ENCODE measurements at places on chromosomes 4 and X. TPM values are rescaled to one million over a fixed set of nuclear protein-coding genes. Genes with fewer than 3 reads are reported as not detected.

The ANTXR2 gene
- 90.1 TPM for total RNA-seq

DNA sequence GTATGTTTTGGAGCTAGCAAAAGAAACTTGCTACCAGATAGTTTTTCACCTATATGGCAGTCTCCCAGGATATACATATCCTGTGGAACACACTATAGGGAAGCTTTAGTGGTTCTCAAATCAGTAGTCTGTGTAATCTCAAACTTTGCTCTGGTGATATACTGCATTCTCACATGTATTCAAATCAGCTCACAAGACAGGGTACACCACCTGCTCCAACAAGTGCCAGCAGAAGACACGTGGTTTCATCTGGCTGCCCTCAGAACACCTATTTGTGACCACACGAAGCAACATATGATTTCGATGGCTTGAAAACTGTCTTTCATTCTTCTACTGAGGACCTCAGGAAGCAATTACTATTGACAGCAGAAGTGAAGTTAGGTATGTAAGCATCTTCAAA lies 37.7 kb downstream of the BCLAF3 start:
- H3K4me1 ChIP-seq = no peaks in the 10 kb centered on the region
- H3K27ac ChIP-seq = no peak overlapping the region
- no peak for DNase-seq
- H3K4me3 ChIP-seq = no peak overlapping the region

- H3K36me3 ChIP-seq = no peaks in the 10 kb centered on the region
- no peak overlapping the region for H3K27ac ChIP-seq
- DNase-seq = no peak
- H3K4me3 ChIP-seq = no peak overlapping the region
These were observed 40.4 kb downstream of the ATXN3L start for GRCh38 chrX:13279279-13280018.

The TMSB15C gene
- total RNA-seq = 3.6 TPM

DNA sequence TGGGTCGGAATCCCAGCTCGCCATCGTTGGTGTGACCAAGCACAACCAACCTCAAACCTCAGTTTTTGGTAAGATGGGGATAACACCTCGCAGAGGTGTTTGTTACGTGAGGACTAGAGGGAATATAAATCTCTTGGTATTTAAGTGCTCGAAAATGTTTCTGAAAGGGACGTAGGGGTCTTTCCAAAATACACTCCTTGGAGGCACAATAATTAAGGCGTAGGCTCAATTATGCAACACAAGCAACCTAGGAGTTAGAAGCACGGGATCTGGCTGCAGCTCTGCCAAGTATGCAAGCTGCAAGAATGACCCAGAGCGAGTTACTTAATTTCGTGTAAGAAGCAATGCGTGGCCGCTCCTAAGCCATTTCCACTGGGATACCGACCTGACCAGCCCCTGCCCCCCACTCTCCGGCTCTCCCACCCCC lies 552 bp downstream of the ADH5 start:
- H3K27me3 ChIP-seq = no peaks in the 10 kb centered on the region
- peaks cover 22% of the 10 kb centered on the region for H3K36me3 ChIP-seq
- peak; percentile 52 for DNase-seq
- H3K27ac ChIP-seq = peak overlapping the region; percentile 77

GRCh38 chr4:74262522-74262921 lies 45.7 kb upstream of the EPGN start:
- no peak for DNase-seq
- no peaks in the 10 kb centered on the region for H3K4me1 ChIP-seq
- H3K4me3 ChIP-seq = no peak overlapping the region
- H3K36me3 ChIP-seq = no peaks in the 10 kb centered on the region

The SPATA4 gene
- not detected for total RNA-seq

GRCh38 chrX:1598021-1598875 lies 6.8 kb downstream of the AKAP17A start:
- H3K4me3 ChIP-seq = no peak overlapping the region
- H3K36me3 ChIP-seq = peaks cover 83% of the 10 kb centered on the region
- H3K27ac ChIP-seq = no peak overlapping the region
- no peaks in the 10 kb centered on the region for H3K27me3 ChIP-seq

The SLC2A9 gene
- 2.4 TPM for total RNA-seq

DNA sequence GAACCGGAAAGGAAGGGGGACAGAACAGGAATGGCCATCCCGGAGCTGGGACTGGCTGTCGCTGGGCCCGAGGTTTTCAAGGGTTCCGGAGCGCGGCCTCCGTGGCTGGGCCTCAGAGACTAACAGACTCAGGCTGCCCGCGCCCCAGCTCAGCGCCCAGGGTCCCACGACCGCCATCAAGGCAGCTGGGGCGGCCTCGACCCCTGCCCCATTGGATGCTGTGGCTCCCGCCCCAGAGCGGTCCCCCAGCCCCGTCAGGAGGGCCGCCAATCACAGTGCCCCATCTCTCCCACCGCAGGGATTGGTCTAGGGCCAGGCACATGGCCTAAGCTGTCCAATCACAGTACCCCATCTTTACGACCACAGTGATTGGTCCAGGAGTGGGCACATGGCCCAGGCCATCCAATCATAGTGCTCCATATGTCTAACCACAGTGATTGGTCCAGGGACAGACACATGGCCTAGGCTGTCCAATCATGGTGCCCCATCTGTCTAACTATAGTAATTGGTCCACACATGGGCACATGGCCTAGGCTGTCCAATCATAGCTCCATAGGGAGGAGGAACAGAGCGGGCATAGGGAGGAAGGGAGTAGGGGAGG lies 105.3 kb upstream of the NKX1-1 start:
- H3K4me1 ChIP-seq = peaks cover 3% of the 10 kb centered on the region
- no peak overlapping the region for H3K4me3 ChIP-seq
- H3K36me3 ChIP-seq = no peaks in the 10 kb centered on the region
- DNase-seq = peak; percentile 48
- no peak overlapping the region for H3K27ac ChIP-seq

- no peaks in the 10 kb centered on the region for H3K27me3 ChIP-seq
- no peak for DNase-seq
- no peak overlapping the region for H3K27ac ChIP-seq
- no peak overlapping the region for H3K4me3 ChIP-seq
- H3K36me3 ChIP-seq = no peaks in the 10 kb centered on the region
These were observed 27.7 kb upstream of the HS3ST1 start for GRCh38 chr4:11456401-11456800.

DNA sequence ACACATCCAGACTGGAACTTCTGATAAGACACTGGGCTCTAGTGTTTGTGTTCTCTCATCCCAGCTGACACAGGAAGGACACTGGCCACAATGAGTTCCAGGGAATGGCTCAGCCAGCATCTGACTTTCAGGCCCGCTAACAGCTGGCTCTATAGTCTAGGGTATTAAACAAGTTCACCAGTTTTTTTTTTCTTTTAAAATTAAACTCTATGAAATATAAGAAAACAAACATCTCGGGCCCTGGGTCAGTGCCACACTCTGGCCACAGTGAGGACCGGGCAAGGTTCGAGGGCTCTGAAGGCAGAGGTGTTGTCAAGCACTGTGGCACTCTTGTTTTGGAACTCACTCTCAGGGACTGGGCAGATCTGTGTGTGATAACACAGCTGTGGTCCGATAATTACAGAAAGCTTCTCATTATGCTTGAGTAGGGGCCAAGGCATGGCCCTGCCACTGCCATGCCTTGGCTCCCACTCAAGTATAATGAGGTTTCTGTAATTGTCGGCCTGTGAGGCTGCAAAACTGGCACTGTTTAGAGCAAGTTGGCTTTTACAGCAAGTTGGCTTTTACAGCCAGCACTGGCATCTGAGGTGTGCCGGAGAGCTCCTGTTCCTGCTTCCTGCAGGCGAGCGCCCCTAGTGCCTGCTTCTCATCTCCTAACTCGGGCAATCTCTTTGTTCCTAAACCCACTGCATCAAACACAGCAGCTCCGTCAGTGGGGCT lies 62.8 kb downstream of the PPP1R2C start:
- H3K27ac ChIP-seq = no peak overlapping the region
- H3K27me3 ChIP-seq = no peaks in the 10 kb centered on the region
- no peaks in the 10 kb centered on the region for H3K36me3 ChIP-seq
- no peak for DNase-seq
- H3K4me3 ChIP-seq = no peak overlapping the region

GRCh38 chr4:150609131-150609530 lies 27.2 kb downstream of the MAB21L2 start:
- no peak for DNase-seq
- no peaks in the 10 kb centered on the region for H3K4me1 ChIP-seq
- H3K27me3 ChIP-seq = no peaks in the 10 kb centered on the region
- no peaks in the 10 kb centered on the region for H3K36me3 ChIP-seq

- no peaks in the 10 kb centered on the region for H3K27me3 ChIP-seq
- peak overlapping the region; percentile 58 for H3K4me3 ChIP-seq
- peak overlapping the region; percentile 91 for H3K27ac ChIP-seq
- no peaks in the 10 kb centered on the region for H3K36me3 ChIP-seq
- DNase-seq = no peak
- peaks cover 48% of the 10 kb centered on the region for H3K4me1 ChIP-seq
These were observed 891 bp downstream of the CISD2 start for GRCh38 chr4:102869569-102870197.

The HERC5 gene
- total RNA-seq = 22.1 TPM

DNA sequence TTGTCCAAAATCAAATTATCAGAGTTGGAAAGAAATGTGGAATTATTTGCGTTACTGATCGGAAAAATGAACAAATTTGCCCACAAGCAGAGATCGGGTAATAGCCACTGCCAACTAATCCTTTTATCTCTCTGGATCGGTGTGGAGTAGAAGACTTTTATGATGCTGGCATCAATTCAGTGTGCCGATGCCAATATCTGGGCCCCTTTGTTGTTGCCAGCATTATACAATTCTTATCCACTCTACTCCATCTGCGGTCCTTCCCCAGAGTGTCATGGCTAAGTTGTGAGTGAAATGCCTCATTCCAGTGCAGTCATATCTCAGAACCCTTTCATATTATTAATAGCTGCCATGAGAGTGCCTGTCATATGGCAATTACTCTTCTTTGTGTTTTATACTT lies 660.2 kb downstream of the ADGRL3 start:
- no peaks in the 10 kb centered on the region for H3K4me1 ChIP-seq
- H3K36me3 ChIP-seq = no peaks in the 10 kb centered on the region
- H3K27ac ChIP-seq = no peak overlapping the region
- no peak for DNase-seq

- H3K27ac ChIP-seq = no peak overlapping the region
- H3K4me3 ChIP-seq = no peak overlapping the region
- H3K27me3 ChIP-seq = no peaks in the 10 kb centered on the region
- H3K4me1 ChIP-seq = no peaks in the 10 kb centered on the region
- DNase-seq = no peak
These were observed 57.8 kb downstream of the FAM184B start for GRCh38 chr4:17723648-17724047.

DNA sequence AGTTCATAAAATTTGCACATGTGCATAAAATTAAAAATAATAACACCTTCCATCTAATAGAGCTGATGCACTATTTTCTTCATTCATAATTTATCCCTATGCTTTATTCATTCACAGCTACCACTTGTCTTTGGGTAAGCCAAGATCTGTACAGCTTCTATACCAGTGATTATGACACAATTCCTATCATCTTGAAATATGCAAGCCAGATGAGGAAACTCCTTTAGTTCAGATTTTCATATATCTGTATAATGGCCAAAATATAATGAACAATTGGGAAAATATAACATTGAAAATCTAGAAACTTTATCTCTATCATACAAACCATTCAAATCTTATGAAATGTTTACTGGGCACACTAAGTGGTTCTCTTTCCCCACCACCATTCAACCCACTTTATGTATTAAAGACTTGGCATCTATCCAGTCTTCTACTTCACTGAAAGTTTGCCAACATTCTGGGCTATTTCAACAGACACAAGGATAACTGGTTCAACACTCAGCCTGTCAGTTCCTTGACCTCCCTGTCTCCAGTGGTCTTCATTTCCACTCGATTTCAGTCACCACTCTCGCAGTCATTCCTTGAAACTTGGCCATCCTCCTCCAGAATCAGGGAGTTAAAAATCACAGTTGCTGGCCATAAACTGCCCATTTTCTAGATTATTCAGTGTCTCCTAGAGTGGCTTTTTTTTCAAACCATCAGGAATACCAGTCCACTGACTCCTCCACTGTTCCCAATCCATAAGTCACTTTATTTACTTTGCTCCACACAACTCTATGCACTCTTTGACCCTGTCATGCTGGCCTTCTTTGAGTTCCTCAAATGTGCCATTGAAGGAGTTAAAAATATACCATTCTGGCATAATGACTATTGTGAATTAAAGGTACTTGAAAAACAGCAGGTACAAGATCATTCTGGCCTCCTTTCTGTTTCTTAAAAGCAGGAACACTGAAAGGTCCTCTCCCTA lies 85.5 kb downstream of the CAMK2D start:
- no peaks in the 10 kb centered on the region for H3K36me3 ChIP-seq
- H3K27me3 ChIP-seq = no peaks in the 10 kb centered on the region
- no peak overlapping the region for H3K4me3 ChIP-seq
- no peak for DNase-seq
- no peak overlapping the region for H3K27ac ChIP-seq

The ATP2B3 gene
- total RNA-seq = not detected

DNA sequence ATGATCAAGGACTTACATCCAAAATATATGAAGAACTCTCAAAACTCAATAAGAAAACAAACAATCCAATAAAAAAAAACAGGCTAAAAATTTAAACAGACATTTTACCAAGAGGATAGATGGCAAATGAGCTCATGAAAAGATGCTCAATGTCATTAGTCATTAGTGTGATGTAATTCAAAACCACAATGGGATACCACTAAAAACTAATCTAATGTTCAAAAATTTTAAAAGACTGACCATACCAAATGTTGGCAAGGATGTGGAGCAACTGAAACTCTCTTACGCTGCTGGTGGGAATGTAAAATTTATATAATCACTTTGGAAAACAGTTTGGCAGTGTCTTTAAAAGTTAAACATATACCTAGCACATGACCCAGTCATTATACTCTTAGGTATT lies 43.7 kb downstream of the RPS6KA6 start:
- H3K36me3 ChIP-seq = no peaks in the 10 kb centered on the region
- no peak overlapping the region for H3K27ac ChIP-seq
